Stimulated activated naive CD8-positive, alpha-beta T cell treated with anti-CD3 and anti-CD28 coated beads, Interleukin-15, amount 100 ng/mL, for 72 hours (primary cell): ENCODE measurements at places on chromosomes 2 and 18.

DNA sequence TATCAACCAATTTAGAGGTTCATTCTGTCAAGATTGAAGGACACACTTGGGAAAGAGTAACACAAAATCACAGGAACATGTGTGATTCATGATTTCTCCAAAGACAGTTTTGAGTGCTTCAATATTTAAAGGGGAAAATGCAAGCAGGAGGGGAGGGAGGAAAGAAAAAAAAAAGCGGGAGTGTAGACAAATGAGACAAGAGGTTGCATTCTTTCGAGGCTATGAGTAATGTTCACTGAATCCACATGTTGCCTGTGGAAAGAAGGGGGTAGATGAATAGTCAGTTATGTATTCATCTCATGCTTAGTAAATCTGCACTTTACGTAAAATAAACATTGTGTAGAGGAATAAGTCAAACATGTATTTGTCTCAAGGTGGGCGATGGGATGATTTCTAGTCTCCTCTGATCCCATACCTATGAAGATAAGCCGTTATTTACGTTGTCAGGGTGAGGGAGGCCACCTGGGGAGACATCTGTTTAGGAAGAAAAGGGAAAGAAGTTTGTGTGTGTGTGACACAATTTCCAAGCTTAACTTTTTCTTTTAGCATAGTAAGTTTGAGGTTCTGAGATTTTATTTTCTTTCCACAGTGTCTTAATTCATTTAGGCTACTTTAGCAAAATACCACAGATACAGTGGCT lies 211.0 kb upstream of the ZC3H15 start:
- DNase-seq: no peak

DNA sequence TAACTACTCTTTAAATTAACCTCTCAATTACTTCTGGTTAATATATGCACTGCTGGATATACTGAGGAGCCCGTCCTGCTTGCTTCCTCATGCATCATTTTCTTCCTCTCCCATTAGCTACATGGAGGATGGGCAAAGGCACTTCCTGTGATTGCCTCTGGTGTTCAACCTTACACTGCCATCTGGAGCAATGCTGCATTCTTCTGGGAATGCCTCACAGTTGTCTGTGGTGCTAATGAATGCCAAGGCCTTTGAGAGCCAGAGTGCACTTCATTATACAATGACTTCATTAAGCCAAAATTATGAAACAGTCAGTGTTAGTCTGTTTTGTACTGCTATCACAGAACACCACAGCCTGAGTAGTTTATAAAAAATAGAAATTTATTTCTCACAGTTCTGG lies 134.8 kb upstream of the DOCK10 start:
- no peak for DNase-seq

GRCh38 chr18:9549405-9549804 lies 65.0 kb downstream of the PPP4R1 start:
- no peak for DNase-seq

DNA sequence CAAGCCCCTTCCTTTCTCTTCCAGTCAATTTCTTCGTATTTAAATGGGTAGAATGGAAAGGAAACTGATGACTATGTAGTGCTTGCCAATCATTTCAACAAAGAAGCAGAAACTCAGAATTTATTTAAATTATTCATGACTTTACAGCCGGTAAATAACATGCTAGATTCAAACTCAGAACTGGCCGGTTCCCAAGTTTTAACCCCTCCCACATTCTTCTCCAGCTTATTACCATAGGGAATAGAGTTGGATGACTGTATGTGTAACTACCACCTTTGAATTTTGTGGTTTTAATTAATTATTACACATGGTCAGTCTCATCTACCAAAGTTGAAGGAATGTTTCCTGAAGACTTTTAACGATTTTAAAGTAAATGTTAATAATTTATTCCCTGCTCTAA lies 819.3 kb upstream of the LRATD1 start:
- DNase-seq: no peak

DNA sequence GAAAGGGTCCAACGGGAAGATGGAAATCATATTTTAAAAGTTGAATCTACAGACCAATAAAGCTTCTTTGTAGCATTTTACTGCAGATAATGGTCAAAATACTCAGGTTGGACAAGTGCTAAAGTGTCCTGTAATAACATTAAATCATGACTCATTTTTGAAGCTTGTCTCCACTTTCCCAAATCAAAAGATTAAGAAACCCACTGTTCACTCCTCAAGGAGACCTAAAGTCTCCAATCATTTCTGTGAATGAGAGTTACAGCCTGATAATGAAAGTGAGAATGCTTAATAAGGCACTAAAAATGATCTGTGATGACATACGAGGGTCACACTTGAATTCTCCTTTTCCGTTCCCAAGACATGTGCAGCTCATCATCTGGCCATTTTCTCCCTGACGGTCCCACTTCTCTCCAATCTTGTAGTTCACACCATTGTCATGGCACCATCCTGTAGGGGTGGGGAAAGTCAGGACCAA lies 53.4 kb downstream of the ATIC start:
- no peak for DNase-seq

DNA sequence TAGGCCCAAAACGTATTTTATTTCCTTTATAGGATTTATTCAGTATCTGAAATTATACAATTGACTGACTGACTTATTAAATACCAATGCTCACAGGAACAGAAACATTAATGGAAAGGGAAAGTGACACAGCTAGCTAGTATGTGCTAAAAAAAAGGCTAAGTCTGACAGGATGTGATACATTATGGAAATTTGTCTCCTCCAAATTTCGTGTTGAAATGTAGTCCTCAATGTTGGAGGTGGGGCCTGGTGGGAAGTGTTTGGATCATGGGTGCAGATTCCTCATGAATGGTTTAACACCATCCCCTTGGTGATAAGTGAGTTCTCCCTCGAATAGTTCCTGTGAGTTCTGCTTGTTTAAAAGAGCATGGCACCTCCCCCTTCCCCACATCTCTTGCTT lies 70.6 kb upstream of the WDR75 start:
- no peak for DNase-seq

DNA sequence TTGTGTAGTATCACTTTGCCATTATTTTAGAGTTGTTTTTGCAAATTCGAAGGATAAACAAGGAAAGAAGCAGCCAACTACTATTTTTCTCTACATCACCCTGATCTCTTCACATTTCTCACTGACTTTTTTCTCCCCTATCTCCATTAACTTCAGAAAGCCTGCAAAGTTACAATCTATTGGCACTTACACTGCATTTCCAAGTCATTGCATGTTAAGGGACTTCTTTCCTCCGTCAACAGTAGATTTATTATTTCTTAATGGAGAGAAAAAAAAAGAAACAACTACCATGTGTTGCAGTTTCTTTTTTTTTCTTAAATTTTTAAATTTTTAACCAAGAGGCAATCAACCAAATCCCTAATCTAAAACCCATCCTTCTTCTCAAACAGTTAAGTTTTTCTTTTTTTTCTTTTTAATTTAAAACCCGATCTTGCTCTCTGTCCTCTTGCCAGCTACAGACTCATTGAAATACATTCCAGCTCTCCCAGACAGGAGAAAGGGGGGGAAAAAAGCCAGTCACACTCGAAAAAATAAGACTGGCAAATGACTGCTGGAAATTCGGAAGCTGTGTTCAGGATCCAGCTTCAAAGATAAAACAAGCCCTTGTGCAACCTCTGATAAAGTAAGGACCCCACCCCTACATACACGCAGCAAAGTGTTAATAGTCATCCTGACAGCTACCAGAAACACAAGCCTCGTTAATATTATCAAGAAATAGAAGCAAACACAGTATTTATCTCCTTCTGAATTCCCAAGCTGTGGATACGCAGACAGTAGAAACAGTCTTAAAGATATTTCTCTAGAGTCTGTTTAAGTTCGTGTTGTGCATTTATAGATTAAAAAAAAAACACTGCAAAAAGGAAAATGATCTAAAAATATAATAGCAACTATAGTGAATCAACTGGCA lies 1.3 kb downstream of the LRRTM4 start:
- DNase-seq: no peak

GRCh38 chr2:105749583-105750400 lies 5.1 kb downstream of the NCK2 start:
- peak; percentile 42 for DNase-seq

- no peak for DNase-seq
Measured at GRCh38 chr18:56086176-56086575, 498.2 kb upstream of the TCF4 start.
